ENCODE measurements at places on chromosomes 6 and 20. TPM values are rescaled to one million over a fixed set of nuclear protein-coding genes. Genes with fewer than 3 reads are reported as not detected.

- no peak for DNase-seq
Measured at GRCh38 chr6:169700296-169700695, 1.5 kb downstream of the WDR27 start.

GRCh38 chr6:113015249-113015648, 668.1 kb downstream of the RFPL4B start:
- DNase-seq, result no peak

- no peak for DNase-seq
Measured at GRCh38 chr6:135451617-135452190, 45.8 kb downstream of the AHI1 start.

DNA sequence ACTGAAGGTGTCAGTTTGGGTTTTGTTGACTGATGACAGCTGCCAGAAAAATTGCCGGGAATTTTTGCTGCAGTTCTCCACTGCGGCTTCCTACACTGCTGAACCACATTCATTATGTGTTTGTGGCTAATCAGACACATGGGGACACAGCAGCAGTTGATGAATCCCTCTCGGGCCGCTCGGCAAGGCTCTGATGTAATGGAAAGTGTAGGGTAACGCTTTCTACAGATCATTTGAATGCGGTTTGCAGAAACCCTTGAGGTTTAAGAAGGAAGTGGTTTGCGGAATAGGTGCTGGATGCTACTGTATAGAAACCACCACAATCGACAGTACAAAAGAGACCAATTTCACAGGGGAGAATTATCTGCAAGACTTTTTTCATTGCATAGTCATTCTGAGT, 138.7 kb upstream of the SASH1 start:
- DNase-seq, result no peak

DNA sequence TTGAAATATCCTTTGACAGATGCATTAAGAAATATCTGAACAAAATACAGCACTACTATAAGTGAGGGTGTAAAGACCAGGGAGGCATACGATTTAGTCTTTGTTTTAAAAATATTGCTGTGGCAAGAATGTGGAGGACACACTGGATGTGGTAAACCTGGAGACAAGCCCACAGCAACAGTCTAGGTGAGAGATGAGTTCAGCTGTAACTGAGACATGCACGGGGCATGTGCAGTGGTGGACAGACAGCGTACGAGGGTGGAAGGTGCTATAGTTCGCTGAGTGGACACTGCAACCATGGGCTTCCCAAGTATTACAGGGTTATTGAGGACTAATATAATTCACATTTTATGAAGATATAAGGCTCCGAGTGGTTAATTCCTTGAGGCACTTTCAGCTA, 1.8 kb downstream of the NANP start:
- no peak for DNase-seq

- DNase-seq, result no peak
Measured at GRCh38 chr20:10707068-10707467, 33.3 kb upstream of the JAG1 start.

GRCh38 chr6:41598670-41599014, 39.6 kb upstream of the MDFI start:
- DNase-seq, result no peak

- DNase-seq, result no peak
Measured at GRCh38 chr6:6711031-6711785, 122.7 kb downstream of the LY86 start.

- no peak for DNase-seq
Measured at GRCh38 chr20:50450493-50450826, 59.7 kb upstream of the PTPN1 start.

MCHR2 gene
- total RNA-seq, result not detected

GTSF1L gene
- not detected for total RNA-seq

Data from pulmonary artery endothelial cell (primary cell).